ENCODE measurements at places on chromosomes 5 and 9. TPM values are rescaled to one million over a fixed set of nuclear protein-coding genes. Genes with fewer than 3 reads are reported as not detected.

The MARVELD2 gene
- 32.4 TPM for total RNA-seq

The SLC45A2 gene
- total RNA-seq: not detected

DNA sequence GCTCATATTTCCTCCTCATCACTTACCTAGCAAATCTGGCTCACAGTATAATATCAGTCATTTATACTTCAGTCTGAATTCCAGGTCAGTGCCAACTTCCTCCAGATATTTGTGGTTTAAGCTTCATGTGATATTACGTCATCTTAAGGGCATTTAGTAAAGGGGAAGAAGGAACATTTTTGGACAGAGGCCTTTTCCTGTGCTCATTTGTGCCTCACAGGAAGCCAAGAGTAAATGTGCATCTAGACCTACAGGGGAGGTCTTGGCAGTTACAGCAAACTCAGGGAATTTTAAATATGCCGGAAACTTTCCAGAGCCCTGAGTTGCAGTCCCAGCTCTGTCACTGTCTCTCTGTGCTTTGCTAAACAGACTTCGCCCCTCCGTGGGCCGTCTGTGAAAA is 12.3 kb upstream of the KCNIP1 start:
- no peak for DNase-seq

DNA sequence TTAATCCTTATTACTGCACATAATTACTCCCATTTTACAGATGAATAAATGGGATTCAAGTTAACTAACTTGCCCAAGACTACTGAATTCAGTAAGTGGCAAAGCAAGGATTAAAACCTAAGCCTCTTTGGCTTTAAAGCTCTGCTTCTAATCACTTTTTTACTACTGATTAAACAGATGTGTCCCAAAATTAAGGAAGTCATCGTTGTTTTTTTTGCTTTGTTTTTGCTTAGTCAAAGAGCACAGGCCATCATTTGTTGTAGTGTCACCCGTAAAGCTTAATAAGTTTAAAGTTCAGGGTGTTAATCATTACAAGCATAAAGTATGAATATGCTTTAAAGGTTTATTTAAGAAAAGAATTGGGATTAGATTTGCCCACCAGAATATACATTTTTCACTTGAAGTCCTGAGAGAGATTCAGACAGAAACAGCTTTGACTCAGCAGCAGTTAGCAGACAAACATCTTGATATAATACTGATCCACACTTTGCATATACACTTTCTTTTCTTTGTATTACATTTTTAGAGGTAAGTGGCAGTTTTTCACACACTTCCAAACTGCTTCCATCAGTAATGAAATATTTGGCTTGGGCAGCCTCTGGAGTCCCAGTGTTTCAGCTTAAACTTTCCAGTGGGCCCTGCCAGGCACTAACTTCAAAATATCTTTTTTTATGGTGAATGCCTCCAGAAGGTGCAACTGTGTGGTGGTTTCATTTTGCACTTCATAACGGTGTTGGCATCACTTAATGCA is 52.7 kb downstream of the PIK3R1 start:
- DNase-seq: no peak

DNA sequence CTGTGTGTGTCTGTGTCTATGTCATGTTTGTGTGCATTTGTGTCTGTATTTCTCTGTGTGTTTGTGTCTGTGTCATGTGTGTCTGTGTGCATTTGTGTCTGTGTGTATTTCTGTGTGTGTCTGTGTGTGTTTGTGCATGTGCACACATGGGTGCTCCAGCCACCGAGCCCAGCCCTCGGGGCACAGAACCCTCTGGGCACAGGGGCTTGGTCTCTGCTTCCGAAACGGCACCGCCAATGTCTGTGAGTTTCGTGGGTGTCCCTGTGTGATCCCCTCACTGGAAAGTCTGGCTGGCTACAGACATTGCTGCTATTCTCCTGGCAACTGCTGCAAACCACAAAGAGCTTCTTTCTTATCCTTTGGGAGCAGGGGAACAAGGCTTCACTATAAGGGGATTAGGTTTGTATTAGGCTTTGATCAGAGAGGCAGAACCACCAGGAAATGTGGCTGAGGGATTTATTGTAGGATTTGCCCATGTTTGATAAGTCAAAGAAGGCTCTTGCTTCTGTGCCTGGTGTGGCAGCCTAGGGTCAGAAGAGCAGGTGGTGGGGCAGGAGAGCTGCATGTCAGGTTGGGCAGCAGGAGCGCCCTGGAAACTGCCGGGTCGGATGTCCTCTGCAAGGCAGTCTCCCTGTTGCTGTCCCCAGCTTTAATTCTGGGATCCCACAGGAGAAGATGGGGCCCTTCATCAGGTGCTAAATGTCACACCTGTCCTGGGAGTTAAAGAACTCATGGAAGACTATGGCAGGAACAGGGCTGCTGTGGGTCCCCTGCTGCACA is 39.6 kb upstream of the FCN1 start:
- DNase-seq: no peak

- no peak for DNase-seq
Measured at GRCh38 chr5:55540525-55540924, 5.8 kb upstream of the PLPP1 start.

- no peak for DNase-seq
Measured at GRCh38 chr5:76099286-76099702, 16.1 kb downstream of the SV2C start.

DNA sequence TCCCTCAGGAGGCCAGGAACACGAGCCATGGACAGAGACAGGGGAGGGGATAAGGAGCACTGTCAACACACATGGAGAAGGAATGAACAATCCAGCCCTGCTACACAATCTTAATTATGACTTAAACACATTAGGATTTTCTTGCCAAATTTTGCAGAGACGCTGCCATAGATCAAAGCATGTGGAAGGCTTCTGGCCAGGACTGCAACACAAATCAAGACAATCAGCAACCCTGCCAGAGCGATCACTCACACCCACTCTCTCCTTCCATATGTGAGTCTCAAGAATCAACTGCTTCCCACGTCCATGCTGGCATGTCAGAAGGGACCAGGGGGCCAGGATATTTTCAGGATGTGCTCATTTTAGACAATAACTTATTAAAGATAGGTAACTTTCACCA is 85.6 kb downstream of the ROR2 start:
- DNase-seq: no peak

Data from ureter (tissue), 1 donor.